Naive thymus-derived CD8-positive, alpha-beta T cell (primary cell): ENCODE measurements at places on chromosomes 2 and 18. TPM values are rescaled to one million over a fixed set of nuclear protein-coding genes. Genes with fewer than 3 reads are reported as not detected.
A peak's percentile ranks its signal among the peaks of the same experiment; 100 is the strongest.

- H3K36me3 ChIP-seq, result peaks cover 4% of the 10 kb centered on the region
- no peak overlapping the region for H3K27ac ChIP-seq
- H3K4me3 ChIP-seq, result no peak overlapping the region
- H3K27me3 ChIP-seq, result peaks cover 10% of the 10 kb centered on the region
Observed at GRCh38 chr18:5413447-5413846, 117.9 kb upstream of the ZBTB14 start.

The MROH2A gene
- total RNA-seq, result not detected

The LCT gene
- total RNA-seq, result 0.22 TPM

- no peak overlapping the region for H3K27ac ChIP-seq
- no peaks in the 10 kb centered on the region for H3K27me3 ChIP-seq
- H3K4me3 ChIP-seq, result no peak overlapping the region
- H3K4me1 ChIP-seq, result no peaks in the 10 kb centered on the region
- H3K36me3 ChIP-seq, result no peaks in the 10 kb centered on the region
- DNase-seq, result no peak
Observed at GRCh38 chr2:144942516-144943256, 422.8 kb upstream of the ZEB2 start.

DNA sequence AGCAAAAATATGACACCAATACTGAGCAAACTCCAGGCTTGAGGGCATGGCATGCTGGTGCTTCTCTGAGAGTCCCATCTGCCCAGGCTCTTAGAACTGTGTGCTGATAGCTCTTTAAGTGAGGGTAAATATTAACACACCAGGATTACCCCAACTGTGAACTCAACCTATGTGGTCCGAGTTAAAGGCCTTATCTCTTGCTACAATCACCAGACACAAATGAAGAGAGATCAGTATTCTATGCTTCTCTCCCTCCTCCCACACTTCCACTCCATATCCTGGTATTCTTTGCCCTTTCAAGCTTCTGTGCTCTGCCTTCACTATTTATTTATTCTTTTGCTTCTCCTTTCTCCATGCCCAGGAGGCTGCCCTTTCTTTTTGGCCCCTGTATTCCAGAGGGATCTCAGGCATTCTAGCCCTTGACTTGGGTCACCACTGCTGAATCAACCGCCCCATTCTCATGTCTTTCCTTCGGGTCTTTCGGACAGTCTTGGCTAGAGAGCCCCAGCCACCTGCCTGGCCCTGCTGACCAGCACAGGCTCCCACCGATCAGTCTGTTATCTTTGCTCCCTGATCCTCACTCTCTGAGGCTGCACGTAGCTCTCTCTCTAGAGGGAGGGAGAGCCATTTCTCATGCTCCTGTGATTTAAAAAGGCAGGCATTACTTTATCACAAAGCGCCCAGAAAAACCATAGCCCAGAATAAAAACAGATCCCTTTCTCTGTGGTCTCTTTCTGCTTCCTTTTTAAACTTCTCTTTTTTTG is 17.2 kb upstream of the HK2 start:
- peaks cover 4% of the 10 kb centered on the region for H3K27me3 ChIP-seq
- H3K27ac ChIP-seq, result peak overlapping the region; percentile 7
- H3K4me1 ChIP-seq, result peaks cover 10% of the 10 kb centered on the region

The HS6ST1 gene
- 14.4 TPM for total RNA-seq

- DNase-seq, result no peak
- no peaks in the 10 kb centered on the region for H3K36me3 ChIP-seq
- H3K4me1 ChIP-seq, result no peaks in the 10 kb centered on the region
Observed at GRCh38 chr2:164151522-164151921, 415.7 kb upstream of the FIGN start.

DNA sequence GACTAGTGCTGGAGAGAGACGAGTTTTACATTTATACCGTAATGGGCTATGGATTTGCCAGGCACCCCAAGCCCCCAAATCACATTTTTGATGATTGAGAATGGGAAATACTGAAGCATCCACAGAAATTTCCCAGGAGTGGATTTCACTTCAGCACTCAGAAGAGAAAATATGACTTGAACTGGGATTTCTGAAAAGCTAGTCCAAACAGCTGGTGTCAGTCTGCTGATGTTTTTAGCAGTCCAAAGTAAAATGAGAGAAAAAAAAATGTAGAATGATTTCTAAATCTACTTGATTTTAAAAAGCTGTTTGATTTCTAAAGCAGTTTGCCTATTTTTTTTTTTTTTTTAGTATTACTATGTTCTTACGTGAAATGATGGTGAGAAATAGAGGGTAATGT is 105.0 kb downstream of the PLEKHM3 start:
- no peaks in the 10 kb centered on the region for H3K27me3 ChIP-seq
- H3K4me1 ChIP-seq, result peaks cover 10% of the 10 kb centered on the region
- no peak overlapping the region for H3K4me3 ChIP-seq
- DNase-seq, result no peak

- no peaks in the 10 kb centered on the region for H3K27me3 ChIP-seq
- no peak for DNase-seq
- no peaks in the 10 kb centered on the region for H3K4me1 ChIP-seq
Observed at GRCh38 chr2:209512971-209513370, 89.1 kb downstream of the MAP2 start.

The IL37 gene
- total RNA-seq, result not detected

The NEUROD1 gene
- not detected for total RNA-seq

The ATP8B1 gene
- total RNA-seq, result not detected

- peaks cover 6% of the 10 kb centered on the region for H3K36me3 ChIP-seq
- no peaks in the 10 kb centered on the region for H3K4me1 ChIP-seq
- DNase-seq, result no peak
- H3K4me3 ChIP-seq, result no peak overlapping the region
- no peaks in the 10 kb centered on the region for H3K27me3 ChIP-seq
- H3K27ac ChIP-seq, result no peak overlapping the region
Observed at GRCh38 chr2:160898581-160899307, 261.5 kb upstream of the TANK start.

DNA sequence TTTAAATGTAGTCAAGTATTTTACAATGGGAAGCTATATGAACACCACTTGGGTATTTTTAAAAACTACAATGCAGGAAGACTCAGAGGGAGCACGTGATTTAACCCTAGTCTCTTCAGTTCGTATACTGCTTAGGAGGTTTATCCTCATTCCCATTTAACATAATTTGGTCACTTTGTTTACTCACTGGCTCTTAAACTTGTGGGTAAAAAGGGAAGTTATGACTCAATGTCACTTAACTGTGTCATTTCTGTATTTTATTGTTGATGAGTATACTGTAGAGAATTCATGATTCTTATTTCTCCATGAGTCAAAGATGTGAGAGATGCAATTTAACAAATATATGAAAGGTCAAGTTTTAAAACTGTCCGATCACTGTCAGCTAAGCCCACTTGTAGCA is 48.2 kb downstream of the SLC66A3 start:
- H3K27ac ChIP-seq, result no peak overlapping the region
- H3K4me1 ChIP-seq, result no peaks in the 10 kb centered on the region
- no peak overlapping the region for H3K4me3 ChIP-seq
- no peak for DNase-seq

- H3K4me3 ChIP-seq, result no peak overlapping the region
- no peak for DNase-seq
- no peaks in the 10 kb centered on the region for H3K36me3 ChIP-seq
- H3K27ac ChIP-seq, result no peak overlapping the region
Observed at GRCh38 chr2:5472673-5473072, 219.5 kb upstream of the SOX11 start.

The MATN3 gene
- total RNA-seq, result not detected

GRCh38 chr2:101613056-101613704 is 84.3 kb upstream of the MAP4K4 start:
- no peaks in the 10 kb centered on the region for H3K27me3 ChIP-seq
- no peak overlapping the region for H3K4me3 ChIP-seq
- H3K36me3 ChIP-seq, result no peaks in the 10 kb centered on the region
- no peak overlapping the region for H3K27ac ChIP-seq

DNA sequence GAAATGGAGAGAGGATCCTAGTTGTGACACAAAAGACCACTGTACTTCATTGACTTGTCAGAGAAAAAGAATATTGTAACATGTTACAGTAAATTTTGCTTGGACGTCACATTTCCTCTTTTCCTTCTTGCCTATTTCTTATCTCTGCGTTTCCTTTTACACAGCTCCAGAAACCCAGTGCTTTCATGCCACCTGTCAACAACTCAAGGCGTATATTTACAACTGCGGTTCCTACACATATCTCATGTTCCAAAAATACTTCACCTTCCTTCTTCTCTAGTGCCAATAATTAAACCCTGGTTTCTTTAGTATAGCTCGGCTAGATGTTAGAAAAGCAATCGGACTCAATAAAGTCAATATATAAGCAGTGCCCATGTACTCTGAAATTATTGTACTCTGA is 911.5 kb upstream of the FSHR start:
- no peaks in the 10 kb centered on the region for H3K36me3 ChIP-seq
- no peak overlapping the region for H3K27ac ChIP-seq
- no peak overlapping the region for H3K4me3 ChIP-seq
- no peaks in the 10 kb centered on the region for H3K4me1 ChIP-seq
- H3K27me3 ChIP-seq, result no peaks in the 10 kb centered on the region

The NEURL3 gene
- total RNA-seq, result 0.39 TPM

The DNAJC5G gene
- total RNA-seq, result not detected

DNA sequence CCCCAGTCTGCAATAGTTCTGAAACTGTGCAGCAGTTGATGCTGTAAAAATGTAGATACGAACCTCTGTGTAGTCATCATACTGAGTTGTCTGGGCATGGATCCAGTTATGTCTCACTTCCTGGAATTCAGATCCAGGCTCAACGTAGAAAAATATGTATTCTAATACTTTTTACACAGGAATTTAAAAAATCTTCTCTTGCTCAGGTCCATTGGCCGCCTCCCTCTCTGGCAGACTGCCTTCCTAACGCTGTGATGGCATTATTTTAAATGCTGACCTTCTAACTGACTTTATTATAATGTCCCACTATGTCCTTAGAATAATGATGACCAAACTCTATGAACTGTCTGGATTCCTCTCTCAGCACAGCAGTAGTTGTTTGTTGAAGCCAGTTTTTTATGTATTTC is 119.6 kb downstream of the FEZ2 start:
- H3K4me3 ChIP-seq, result no peak overlapping the region
- peaks cover 47% of the 10 kb centered on the region for H3K36me3 ChIP-seq
- DNase-seq, result no peak
- H3K4me1 ChIP-seq, result no peaks in the 10 kb centered on the region
- H3K27ac ChIP-seq, result no peak overlapping the region

DNA sequence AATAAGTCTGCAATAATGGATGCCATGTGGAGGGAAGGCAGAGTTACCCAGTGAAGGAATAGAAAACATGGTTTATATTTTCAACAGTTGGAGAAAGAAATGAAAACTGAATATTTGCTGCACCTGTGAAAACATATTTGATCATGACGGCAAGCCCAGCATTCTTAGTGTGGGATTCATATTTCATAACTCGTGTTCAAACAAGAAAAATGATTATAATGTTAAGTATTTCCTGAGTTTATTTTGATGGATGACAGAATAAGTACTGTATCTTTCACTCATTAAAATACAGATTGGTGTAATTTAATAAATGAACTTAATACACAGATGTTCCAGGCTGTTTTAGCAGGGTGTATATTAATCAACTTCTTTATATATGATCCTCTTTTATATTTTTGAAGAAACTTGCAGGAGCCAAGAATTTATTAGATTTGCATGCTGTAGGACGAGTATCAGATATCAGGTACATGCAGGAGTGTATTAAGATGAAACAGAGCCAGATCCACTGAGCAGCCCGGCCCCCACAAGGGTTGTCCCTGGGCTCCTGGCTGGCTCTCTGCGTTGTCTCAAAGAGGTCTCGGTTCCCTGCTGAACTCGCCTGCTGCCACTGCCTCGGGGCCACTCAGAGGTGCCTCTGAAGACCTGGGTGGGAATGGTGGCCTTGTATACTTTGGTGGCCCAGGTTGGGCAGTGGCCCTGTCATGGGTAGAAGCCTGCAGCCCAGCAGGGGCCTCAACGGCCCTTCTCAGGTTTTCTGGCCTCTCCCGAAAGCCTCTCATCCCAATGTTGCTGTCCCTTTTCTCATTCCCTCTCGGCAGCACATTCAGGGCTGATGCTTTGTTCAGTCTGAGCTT is 95.0 kb upstream of the LDAH start:
- no peaks in the 10 kb centered on the region for H3K36me3 ChIP-seq
- peaks cover 4% of the 10 kb centered on the region for H3K4me1 ChIP-seq
- DNase-seq, result no peak
- no peak overlapping the region for H3K27ac ChIP-seq

GRCh38 chr2:9378433-9379390 is 44.6 kb downstream of the ITGB1BP1 start:
- no peak overlapping the region for H3K4me3 ChIP-seq
- no peaks in the 10 kb centered on the region for H3K27me3 ChIP-seq
- H3K4me1 ChIP-seq, result no peaks in the 10 kb centered on the region
- no peak for DNase-seq
- H3K36me3 ChIP-seq, result no peaks in the 10 kb centered on the region

GRCh38 chr2:40384714-40385113 is 67.2 kb downstream of the SLC8A1 start:
- H3K27me3 ChIP-seq, result no peaks in the 10 kb centered on the region
- no peaks in the 10 kb centered on the region for H3K4me1 ChIP-seq
- no peak overlapping the region for H3K4me3 ChIP-seq

DNA sequence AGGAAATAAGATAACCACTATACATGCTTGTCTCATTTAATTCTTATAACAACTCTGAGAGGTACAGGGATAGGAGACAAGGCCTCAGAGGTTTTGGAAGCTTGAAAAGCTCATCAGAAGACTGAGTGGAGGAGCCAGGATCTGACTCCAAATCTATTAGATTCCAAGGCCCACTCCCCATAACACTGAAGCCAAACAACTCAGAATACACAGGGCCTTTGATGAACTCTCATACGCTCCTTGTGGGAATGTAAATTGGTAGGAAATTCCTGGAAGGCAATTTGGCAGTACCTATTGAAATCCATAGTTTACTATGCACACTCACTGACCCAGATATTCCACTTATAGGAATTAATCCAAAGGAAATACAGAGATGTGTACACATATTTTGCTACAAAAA is 27.9 kb downstream of the WIPF1 start:
- H3K27ac ChIP-seq, result peak overlapping the region; percentile 73
- H3K36me3 ChIP-seq, result peaks cover 97% of the 10 kb centered on the region
- H3K27me3 ChIP-seq, result no peaks in the 10 kb centered on the region
- peaks cover 47% of the 10 kb centered on the region for H3K4me1 ChIP-seq

The DUSP11 gene
- 48.4 TPM for total RNA-seq

- H3K4me1 ChIP-seq, result no peaks in the 10 kb centered on the region
- H3K27ac ChIP-seq, result no peak overlapping the region
- no peaks in the 10 kb centered on the region for H3K27me3 ChIP-seq
- no peak for DNase-seq
Observed at GRCh38 chr2:50785816-50786215, 246.1 kb downstream of the NRXN1 start.
